T-helper 2 cell treated with Interferon-gamma antibody and Interleukin-4, amounts not matched to agents 100 ng/mL and 5 ng/mL, for 36 hours (primary cell): ENCODE measurements at places on chromosomes 7 and 10. TPM values are rescaled to one million over a fixed set of nuclear protein-coding genes. Genes with fewer than 3 reads are reported as not detected.

NCF1 gene
- total RNA-seq = 1.4 and 2.2 TPM in 2 replicates

HTR5A gene
- total RNA-seq = not detected in 2 replicates

ZNF804B gene
- not detected in 2 replicates for total RNA-seq

LIPF gene
- not detected in 2 replicates for total RNA-seq

EMX2 gene
- total RNA-seq = not detected in 2 replicates

WDR86 gene
- total RNA-seq = not detected in 2 replicates
